HS-27A (cell line): ENCODE measurements at places on chromosomes 12 and 14.
A peak's percentile ranks its signal among the peaks of the same experiment; 100 is the strongest.

DNA sequence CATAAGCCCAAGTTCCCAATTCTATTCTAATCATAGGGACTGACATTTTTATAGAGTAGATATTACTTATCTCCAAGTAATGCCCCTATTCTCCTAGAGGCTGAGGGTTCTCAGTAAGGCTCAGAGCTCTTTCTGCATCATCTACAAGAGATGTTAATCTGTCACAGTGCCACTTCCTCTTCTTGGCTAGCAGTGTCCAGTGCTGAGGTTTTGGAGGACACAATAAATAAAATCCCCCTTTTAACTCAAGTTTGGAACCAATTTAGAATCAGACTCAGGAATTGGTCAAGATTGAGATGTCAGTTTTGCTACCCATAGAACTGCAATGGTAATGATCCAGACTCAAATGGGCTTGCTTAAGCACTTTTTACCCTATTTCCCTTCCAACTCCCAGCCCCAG is 154.1 kb upstream of the ARID2 start:
- no peak for DNase-seq

DNA sequence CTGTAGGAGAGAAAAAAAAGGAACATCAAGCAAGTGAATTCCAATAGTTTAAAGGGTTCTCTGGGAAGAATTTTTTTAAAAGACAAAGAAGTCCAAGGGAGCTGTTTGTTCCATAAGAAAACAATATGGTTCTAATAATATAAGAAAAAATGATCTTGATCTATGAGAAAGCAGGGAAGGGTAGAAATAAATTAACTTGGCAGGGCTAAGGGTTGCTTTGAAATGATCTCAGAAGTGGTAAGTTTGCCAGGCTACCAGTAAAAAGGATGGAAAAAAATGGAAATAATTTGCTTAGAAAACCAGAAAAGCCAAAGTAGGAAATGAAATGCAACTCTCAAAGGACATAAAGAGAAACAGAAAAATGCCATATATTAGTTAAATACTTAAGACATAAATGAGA is 41.7 kb upstream of the EMP1 start:
- DNase-seq: no peak

- no peak for DNase-seq
Measured at GRCh38 chr12:71393625-71394024, 46.0 kb upstream of the LGR5 start.

GRCh38 chr14:88289996-88290395 is 33.1 kb downstream of the KCNK10 start:
- no peak for DNase-seq

GRCh38 chr12:111424189-111424792 is 18.6 kb downstream of the SH2B3 start:
- DNase-seq: no peak

GRCh38 chr12:64387197-64387816 is 3.3 kb downstream of the C12orf56 start:
- DNase-seq: no peak

- no peak for DNase-seq
Measured at GRCh38 chr14:90336985-90337384, 5.2 kb upstream of the NRDE2 start.

DNA sequence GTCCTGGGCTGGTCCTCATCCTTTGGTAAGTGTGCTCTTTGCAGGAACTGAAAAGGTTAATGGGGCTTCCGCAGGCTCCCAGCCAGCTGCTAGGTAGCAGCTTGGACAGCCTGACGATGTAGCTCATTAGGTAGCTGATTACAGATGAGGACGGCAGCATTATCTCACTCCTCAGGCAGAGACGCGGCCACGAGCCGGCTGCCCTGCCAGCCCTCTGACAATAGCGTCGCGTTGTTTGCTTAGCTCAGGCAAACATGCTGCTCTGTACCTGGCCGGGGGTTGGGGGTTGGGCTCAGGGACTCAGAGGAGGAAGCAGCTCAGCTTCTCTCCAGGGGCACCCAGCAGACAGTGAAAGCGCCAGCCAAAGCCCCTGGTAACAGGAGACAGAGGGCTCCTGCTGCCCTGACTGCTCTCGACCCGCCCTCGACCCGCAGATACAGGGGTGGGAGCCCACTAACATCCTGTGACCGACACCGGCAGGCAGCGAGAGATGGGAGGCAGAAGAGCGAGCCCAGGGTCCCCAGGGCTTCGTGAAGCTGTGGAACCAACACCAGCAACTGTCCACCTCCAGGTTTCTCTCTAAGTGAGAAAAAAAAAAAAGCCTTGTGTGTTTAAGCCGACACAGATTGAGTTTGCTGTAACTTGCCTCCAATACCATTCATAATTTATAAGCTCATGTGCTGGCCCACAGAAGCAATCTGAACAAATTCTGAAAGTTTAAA is 53.4 kb upstream of the DLK1 start:
- DNase-seq: no peak

GRCh38 chr14:78700236-78700635 is 530.1 kb downstream of the NRXN3 start:
- no peak for DNase-seq

- DNase-seq: no peak
Measured at GRCh38 chr14:47040550-47040949, 389.0 kb upstream of the RPL10L start.

GRCh38 chr14:23294734-23295561 is 7.7 kb downstream of the PPP1R3E start:
- DNase-seq: no peak

GRCh38 chr14:90578283-90578985 is 181.6 kb downstream of the CALM1 start:
- no peak for DNase-seq

GRCh38 chr14:70018713-70019211 is 139.5 kb downstream of the SMOC1 start:
- no peak for DNase-seq

DNA sequence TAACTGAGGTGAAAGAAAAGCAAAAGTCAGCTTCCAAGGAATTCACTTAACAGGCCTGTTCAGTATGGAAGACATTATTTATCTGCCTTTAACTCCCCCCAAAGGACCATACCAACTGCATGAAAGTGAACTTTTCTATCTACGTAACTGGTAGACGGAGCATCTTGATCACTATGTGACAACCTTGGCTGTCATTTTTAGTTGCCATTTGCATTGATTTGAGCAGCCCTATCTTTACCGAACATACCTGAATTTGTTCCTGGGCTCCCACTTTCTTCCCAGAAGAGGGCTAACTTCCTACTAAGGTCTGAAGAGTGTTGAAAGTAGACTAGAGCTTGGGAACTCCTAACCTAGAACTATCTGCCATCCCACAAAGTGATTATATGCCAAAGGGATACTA is 9.4 kb downstream of the SRSF9 start:
- DNase-seq: no peak

GRCh38 chr14:68561531-68562007 is 231.3 kb downstream of the ZFP36L1 start:
- no peak for DNase-seq

- no peak for DNase-seq
Measured at GRCh38 chr12:91074851-91075250, 17.0 kb upstream of the KERA start.

GRCh38 chr12:67534681-67535080 is 113.9 kb upstream of the DYRK2 start:
- DNase-seq: peak; percentile 66

DNA sequence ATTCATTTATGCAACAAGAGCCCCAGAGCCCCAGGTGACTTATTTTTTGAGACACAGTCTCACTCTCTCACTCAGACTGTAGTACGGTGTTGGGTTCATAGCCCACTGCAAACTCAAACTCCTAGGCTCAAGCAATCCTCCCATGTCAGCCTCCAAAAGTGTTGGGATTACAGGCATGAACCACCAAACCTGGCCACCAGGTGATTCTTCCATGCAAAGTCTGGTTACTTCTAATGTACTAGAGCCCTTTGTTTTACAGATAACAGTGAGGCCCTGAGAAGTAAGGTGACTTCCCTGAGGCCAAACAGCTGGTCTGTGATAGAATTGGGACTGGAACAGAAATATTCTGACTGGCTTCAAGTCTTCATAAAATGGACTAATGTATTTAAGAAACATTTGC is 10.0 kb upstream of the KCNK10 start:
- no peak for DNase-seq

DNA sequence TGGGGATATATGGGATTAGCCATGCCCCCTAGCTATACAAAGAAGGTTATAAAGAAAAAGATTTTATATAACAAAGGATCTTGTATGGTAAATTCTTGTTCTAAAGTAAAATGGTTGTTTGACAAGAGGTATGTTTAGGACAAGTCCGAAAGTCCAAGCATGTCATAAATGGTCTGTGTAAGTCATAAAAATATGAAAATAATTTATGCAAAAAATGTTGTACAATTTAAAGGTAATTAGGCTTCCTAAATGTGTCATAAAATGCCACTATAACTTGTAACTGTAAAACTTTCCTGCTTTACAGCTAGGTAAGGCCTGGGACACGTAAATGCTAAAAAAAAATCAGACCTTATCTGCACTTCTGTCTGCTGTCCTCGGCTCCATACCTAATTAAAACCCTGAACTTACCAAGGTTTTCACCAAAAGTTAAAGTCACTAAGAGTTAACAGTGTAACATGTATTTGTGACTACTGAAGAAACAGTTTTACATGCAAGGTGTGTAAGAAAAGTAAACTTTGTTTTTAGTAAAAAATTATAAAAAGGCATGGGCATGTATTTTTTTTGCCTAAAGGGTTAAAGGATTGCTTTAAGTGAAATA is 110.0 kb upstream of the RESF1 start:
- DNase-seq: peak; percentile 47

DNA sequence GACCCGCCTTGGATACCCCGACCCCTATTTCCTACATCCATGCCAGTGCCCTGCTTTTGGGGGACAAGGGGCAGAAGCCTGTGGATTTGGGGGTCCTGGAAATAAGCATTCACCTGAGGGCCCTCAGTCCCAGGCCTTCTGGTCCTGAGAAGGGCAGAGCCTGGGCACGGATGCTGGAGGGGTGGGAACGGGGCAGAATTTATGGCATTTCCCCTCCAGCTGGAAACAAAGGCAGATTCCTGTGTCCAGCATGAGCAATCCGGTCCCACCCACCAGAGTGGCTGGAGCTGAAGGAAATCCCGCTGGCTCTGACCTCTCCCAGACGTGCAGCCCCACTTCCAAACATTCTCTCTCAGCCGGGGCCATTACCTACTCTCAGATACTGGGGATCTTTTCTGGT is 9.3 kb downstream of the ANKRD33 start:
- no peak for DNase-seq

DNA sequence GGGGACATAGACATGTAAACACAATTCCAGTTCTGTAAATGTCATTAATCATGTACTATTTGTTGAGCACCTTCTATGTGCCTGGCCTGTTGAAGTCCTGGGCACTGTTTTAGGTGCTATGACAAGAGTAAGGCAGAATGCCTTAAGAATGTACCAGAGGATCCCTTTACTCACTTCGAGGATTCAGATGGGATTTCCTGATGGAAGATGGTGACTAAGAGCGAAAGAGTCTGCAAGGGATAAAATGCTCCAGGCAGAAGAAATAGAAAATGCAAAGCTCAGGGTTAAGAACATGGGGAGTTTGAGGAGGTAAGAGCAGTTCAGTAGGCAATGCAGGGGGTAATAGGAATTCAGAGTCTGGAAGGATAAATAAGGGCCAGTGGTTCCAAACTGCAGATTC is 671.3 kb upstream of the TBX3 start:
- no peak for DNase-seq

DNA sequence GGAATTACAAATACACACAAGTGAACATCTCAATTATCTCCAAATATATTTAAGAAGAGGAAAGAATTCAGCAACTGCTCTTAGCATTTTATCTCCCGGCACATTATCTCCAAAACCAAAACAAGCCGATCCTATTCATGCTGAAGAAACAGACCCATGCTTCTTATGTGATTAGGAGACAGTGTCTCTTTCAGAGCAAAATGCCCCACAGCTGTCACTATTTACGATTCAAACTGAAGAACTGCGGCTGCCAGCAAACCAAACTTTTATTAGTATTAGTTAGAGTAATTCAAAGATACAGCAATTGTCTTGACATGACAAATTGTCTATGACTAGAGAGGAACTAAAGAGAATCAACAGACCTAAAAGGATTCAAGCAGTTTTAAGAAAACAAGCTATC is 79.4 kb downstream of the SETD3 start:
- no peak for DNase-seq

DNA sequence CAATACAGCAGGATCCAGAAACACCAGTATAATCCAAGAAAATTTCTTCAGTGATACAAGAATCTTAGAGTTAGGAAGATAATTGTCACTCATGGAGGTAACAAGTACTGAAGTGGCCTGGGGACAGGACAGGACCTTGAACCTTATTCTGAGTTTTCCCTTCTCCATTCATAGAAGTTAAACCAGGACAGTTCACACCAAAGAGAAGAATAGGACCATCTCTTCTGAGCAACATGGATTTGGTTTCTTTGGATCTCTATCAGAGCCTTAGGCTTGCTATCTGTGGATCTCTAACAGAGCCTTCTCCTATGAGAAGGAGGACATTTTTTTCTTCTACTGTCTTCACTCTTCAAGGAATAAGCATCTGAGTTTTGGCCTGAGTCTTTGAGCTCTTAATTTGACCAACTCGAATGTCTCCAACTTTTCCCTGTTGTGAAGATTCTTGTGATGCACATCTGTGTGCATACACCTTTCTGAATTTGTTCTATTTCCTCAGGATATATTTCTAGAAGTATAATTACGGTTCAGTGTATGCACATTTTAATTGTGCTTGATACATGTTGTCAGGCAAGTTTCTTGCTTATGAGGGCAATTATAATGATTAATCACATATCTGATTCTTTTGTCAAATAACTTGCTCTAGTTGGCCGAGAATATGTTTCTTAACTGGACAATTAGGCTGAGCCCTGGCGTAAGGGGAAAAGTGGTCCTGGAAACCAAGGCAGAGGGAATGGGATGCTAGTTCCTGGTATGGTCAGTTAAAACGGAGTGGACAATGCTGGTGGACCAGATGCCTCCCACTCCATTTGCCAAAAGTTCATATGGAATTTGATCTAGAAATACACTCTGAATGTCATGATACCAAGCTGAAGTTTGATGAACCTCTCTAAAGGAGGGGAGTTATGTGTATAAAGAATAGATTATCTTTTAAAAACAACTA is 6.6 kb downstream of the KRT6A start:
- no peak for DNase-seq

DNA sequence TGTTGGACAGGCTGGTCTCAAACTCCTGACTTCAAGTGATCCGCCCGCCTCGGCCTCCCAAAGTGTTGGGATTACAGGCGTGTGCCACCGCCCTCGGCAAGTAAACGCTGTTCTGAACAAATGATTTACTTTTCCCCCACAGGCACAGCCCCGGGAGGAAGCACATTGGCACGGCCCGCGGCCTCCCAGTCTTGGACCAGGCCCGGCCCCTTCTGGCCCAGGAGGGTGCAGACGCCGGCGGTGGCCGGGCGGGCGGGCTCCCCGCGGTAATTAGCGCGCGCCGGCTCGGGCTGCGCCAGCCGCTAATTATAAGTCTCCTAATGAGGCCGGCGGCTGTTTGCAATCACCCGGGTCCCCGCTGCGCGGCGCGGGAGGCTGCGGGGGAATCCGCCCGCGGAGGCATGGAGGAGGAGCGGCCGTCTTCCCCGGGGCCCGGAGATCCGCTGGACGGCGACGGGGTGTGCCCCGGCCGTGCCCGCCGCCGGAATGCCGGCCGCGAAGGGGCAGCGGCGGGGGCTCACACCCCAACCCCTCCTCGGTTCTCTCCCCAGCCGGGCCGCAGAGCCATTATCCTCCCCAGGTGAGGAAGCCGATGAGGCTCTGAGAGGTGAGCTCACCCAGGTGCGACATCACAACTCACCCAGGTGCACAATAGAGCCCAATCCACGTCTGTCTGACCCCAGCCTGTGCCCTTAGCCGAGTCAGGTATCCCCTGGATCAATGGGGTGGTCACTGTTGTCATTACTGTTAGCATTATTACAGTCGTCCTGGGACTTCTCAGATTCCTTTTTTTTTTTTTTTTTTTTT is 3.3 kb upstream of the POP5 start:
- no peak for DNase-seq

GRCh38 chr14:24277606-24278321 is 6.4 kb upstream of the RABGGTA start:
- no peak for DNase-seq
